Progenitor cell of endocrine pancreas (in vitro differentiated cells): ENCODE measurements at places on chromosomes 7 and 10.

- DNase-seq: no peak
Measured at GRCh38 chr10:132463333-132464255, 66.6 kb downstream of the PWWP2B start.

DNA sequence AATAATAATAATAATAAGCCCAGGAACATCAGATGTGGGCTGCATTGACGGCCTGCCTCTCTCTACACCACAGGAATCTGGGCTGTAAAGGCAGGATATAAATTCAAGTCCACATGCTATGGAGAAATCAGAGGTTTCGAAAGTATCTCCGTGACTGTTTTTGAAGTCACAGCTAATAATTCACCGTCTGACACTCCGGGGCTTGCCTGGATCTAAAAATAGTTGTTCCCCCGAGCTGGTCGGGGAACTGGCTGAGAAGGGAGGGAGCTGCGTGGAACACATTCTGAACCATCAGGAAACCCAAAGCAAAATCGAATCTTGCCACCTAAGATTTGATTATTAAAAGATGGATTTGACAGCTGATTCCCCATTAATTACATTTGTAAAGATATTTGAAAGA, 35.4 kb downstream of the KLF6 start:
- no peak for DNase-seq

DNA sequence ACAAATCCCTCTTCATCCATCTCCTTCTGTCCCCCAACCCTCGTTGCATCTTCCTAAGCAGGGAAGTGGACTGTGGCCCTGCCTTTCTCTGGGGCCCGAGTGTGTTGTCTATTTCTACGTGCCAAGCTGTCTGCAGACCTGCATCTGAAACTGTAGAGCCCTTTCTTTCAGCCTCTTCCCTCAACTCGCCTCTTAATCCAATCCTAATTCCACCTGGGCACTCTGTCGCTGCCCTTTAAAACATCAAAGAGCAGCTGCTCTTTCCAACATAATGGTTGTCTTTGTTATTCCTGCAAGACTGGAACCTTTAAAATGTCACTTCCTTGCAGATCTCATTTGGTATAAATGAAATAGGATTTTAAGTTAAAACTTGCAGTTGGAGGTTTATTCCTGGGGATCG, 21.5 kb upstream of the ADAM12 start:
- DNase-seq: no peak

DNA sequence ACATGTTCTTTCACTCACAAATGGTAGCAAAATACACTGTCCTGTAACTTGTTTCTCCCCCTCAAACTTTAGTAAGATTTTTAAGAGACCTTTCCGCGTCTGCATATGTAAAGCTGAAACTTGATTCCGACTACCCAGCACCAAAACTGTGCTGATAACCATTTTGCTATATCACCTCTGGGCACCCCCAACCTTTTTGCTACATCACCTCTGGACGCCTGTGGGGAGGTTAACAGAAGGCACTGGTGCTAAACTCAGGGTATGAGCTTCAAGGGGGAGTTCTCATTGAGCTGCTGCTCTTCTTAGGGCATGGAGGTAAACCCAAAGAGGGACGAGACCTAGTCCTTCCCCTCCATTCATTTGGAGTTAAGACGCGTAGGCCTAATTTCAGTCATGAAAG, 67.6 kb upstream of the NFE2L3 start:
- no peak for DNase-seq
